ENCODE measurements at places on chromosomes 7 and 10. TPM values are rescaled to one million over a fixed set of nuclear protein-coding genes. Genes with fewer than 3 reads are reported as not detected.

DNA sequence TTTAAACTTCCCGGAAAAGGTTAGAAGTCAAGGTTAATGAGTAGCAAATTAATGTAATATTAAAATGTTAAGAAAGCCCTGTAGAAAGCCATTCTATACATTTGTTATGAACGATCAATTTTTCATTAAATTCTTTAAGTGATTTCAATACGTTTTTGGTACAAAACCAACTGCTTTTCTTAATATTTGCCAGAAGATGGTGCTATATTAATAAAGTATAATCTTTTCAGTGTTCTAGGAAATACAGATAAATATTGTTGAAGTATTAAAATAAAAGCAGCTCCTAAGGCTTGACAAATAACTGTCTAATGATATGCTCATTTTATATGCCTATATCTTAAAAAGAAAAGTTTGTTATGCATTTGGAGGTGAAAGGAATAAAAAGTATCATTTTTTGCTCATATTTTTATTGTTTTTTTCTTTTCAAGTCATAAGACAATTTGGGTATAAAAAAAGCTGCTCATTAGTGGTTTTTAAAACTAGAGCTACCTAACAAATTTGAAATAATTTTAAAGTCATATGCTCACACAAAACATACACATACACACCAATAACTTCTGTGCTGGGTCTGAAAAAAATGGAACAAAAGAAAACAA is 130.3 kb upstream of the POT1 start:
- no peak for DNase-seq

Gene SFTPA1
- 3.8 TPM for total RNA-seq

GRCh38 chr7:132035517-132036362 is 479.3 kb upstream of the PODXL start:
- DNase-seq, result no peak

- no peak for DNase-seq
Observed at GRCh38 chr7:18040196-18040595, 12.6 kb upstream of the PRPS1L1 start.

Gene BET1
- total RNA-seq, result 14.3 TPM

- DNase-seq, result no peak
Observed at GRCh38 chr10:68086910-68087684, 12.0 kb upstream of the HERC4 start.

GRCh38 chr10:60679388-60679990 is 98.8 kb upstream of the CDK1 start:
- no peak for DNase-seq

DNA sequence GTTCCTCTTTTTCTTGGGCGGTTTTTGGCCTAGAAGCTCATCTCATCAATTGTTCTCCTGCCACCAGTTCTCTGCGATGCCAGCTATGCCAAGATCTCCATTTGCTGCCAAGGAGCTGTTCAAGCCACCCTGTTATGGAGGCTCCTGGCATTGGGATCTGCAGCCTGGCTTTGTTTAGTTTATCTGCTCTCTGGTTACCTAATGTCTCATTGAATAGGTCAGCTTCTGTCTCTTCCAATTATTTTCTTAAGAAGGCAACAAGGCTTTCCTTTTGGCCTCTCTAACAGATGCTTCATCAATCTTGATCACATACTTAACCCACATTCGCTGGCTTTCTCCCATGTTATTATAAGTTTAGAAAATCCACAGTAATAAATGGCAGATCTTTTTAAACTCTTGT is 20.6 kb upstream of the SDK1 start:
- DNase-seq, result no peak

Gene CALML5
- not detected for total RNA-seq

Gene H2BK1
- total RNA-seq, result not detected

DNA sequence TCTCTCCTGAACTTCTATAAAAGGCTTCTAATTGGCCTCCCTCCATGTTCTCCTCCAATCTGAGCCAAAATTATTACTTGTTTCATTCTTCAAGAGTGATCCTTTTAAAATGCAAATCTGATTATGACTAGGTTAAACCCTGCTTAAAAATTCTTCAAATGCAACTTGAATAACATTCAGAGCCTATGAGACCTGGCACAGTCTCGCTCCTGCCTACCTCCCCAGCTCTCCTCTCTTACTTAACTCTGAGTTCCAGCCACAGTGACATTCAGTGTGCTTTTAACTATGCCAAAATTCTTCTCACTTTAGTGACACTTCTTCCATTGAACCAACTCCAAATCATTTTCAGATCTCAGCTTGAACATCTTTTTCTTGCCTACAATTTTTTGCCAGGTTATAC is 68.8 kb downstream of the TMEM168 start:
- no peak for DNase-seq

DNA sequence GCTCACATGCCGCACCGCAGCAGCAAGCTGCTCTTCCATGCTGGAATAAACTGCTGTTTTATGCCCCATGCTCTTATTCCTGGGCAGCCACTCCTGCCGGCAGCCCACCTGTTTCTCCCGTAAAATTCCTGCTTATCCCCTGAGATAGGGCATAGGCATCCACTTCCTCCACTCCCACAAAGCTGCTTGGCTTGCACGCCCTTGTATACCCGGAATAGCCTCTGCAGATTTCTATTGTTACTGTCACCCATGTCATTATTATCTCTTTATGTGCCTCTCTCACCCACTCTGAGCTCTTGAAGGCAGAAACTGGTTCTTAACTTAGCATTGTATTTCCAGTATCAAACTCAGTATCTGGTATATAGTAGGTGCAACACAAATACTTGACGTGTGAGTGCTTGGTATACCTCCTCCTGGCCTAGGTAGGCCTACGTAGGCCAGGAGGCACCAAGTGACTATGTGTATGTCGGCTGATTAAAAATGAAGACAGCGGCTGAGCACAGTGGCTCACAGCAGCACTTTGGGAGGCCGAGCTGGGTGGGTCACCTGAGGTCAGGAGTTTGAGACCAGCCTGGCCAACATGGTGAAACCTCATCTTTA is 193.4 kb downstream of the CCDC3 start:
- DNase-seq, result no peak

Data from Panc1 (cell line).